ENCODE measurements at places on chromosomes 1 and 21. TPM values are rescaled to one million over a fixed set of nuclear protein-coding genes. Genes with fewer than 3 reads are reported as not detected.

The GPR25 gene
- not detected for total RNA-seq

DNA sequence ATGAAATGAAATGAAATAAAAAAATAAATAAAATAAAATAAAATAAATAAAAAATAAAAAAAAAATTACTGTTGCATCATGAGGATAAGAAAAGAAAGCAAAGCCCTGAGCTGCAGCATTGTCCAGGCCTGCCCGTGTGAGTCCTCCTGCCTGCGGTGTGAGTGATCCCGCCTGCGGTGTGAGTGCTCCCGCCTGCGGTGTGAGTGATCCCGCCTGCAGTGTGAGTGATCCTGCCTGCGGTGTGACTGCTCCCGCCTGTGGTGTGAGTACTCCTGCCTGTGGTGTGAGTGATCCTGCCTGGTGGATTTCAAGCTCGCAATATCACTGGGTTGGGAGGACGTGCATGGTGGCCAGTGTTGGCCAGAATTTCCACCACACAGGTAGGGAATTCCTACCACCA, 22.4 kb upstream of the PTTG1IP start:
- no peak overlapping the region for H3K27ac ChIP-seq
- H3K4me1 ChIP-seq: peaks cover 4% of the 10 kb centered on the region
- no peak for DNase-seq
- H3K36me3 ChIP-seq: no peaks in the 10 kb centered on the region

DNA sequence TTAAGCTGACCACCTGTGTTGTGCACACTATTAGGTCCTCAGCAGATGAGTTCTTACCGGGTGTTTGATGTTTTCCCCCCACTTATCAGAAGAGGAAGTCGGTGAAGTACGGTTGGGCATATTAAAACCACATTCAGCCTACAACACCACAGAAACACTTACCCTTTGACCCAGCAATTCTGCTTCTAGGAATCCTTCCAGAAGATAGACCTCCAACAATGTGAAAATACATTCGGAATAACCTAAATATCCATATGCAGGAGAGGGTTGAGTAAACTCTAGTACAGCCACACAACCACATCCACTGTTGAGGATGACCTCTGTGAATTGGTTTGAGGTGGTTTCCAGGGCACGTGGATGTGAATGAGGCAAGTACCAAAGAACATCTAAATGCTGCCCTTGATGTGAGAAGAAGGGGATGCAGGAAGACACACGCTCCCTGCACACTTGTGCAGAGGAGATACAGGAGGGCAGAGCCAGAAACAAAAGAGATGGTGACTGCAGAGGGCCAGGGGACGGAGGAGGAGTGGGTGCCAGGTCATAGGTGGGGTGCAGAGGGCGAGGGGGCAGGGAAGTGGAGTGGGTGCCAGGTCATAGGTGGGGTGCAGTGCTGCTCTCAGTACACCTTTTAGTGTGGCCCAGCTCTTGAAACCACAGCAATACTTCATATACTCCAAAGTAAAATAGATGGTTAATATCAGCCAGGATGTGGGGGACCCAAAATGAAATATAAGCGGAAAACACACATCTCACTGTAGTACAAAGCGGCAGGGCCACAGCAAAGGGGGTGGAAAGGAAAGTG, 12.8 kb downstream of the ADARB1 start:
- H3K27me3 ChIP-seq: no peaks in the 10 kb centered on the region
- no peak overlapping the region for H3K4me3 ChIP-seq
- peaks cover 5% of the 10 kb centered on the region for H3K36me3 ChIP-seq
- H3K4me1 ChIP-seq: peaks cover 15% of the 10 kb centered on the region
- no peak for DNase-seq

GRCh38 chr21:26126168-26126553, 44.4 kb downstream of the APP start:
- H3K4me3 ChIP-seq: no peak overlapping the region
- peaks cover 4% of the 10 kb centered on the region for H3K4me1 ChIP-seq
- H3K27ac ChIP-seq: no peak overlapping the region
- DNase-seq: no peak

The ST6GALNAC5 gene
- 2.8 TPM for total RNA-seq

GRCh38 chr1:234102583-234102982, 198.1 kb downstream of the SLC35F3 start:
- no peaks in the 10 kb centered on the region for H3K36me3 ChIP-seq
- DNase-seq: peak; percentile 93
- H3K4me1 ChIP-seq: peaks cover 14% of the 10 kb centered on the region
- H3K27me3 ChIP-seq: no peaks in the 10 kb centered on the region
- H3K27ac ChIP-seq: no peak overlapping the region
- H3K4me3 ChIP-seq: no peak overlapping the region

DNA sequence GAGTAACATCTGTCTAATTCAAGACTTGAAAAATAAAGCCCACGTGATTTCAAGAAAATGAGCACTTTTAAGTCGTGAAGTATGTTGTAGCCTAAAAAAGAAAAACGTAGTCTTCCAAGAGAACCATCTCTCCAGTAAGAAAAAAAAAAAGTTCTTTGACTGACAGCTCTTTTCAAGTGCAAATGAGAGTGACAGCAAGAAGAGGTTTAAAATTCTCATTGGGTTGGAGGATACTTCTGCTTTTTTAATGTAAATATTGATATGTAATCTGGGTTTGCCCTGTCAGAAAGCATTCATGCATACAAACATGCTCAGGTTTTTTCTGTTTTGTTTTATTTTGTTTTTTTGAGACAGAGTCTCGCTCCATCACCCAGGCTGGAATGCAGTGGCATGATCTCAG, 32.3 kb upstream of the PRDM2 start:
- H3K4me3 ChIP-seq: no peak overlapping the region
- no peaks in the 10 kb centered on the region for H3K27me3 ChIP-seq
- H3K27ac ChIP-seq: no peak overlapping the region
- no peaks in the 10 kb centered on the region for H3K4me1 ChIP-seq
- DNase-seq: no peak

- DNase-seq: peak; percentile 37
- H3K27me3 ChIP-seq: no peaks in the 10 kb centered on the region
- H3K27ac ChIP-seq: no peak overlapping the region
These were observed 35.6 kb upstream of the ERG start for GRCh38 chr21:38533887-38534286.

- no peaks in the 10 kb centered on the region for H3K36me3 ChIP-seq
- H3K4me1 ChIP-seq: no peaks in the 10 kb centered on the region
- DNase-seq: no peak
- H3K4me3 ChIP-seq: no peak overlapping the region
- H3K27ac ChIP-seq: no peak overlapping the region
These were observed 68.2 kb downstream of the IGSF21 start for GRCh38 chr1:18175530-18176377.

GRCh38 chr1:232403017-232403714, 226.8 kb downstream of the SIPA1L2 start:
- no peaks in the 10 kb centered on the region for H3K4me1 ChIP-seq
- no peaks in the 10 kb centered on the region for H3K27me3 ChIP-seq
- no peak overlapping the region for H3K4me3 ChIP-seq
- no peak for DNase-seq

The TACSTD2 gene
- 0.13 TPM for total RNA-seq

DNA sequence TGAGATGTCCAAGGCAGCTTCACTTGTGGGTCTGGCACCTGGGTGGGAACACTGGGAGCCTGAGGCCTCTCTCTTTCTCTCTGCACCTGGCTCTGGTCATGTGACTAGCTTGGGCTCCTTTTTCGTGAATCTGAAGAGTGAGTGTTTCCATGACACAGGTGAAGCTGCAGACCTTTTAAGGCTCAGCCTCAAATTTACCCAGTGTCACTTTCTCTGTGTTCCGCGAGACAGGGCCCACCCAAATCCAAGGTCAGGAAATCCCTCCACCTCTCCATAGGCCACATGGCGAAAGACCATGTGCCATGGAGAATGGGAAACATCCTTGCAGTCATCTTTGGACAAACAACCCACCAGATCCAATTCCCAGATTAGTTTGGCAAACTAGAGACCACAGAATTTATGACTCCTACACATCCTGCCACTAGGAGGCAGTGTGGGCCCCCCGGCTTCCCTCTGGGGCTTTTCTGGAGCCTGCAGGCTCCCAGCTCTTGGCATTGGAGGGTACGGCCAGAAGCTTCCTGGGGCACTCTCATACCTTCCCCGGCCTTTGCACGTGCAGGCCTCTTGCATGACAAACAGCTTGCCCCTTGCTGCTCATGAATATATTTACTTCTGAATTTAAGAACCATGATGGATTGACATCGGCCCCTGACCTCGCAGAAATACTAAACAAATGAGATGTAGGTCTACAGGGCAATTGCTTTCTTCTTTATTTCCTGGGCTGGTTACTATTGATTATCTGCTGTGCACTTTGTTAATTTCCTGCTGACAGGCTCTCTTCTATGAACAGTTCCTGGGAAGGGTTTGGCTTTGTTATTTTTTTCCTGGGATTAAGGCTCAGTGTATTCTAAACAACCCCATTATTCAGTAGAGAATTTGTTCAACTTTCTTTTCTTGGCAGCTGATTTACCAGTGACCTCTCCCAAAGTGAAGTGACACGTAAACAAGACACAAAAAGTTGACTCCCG, 180.7 kb downstream of the KAZN start:
- H3K4me1 ChIP-seq: no peaks in the 10 kb centered on the region
- H3K27ac ChIP-seq: no peak overlapping the region
- no peaks in the 10 kb centered on the region for H3K36me3 ChIP-seq
- no peak overlapping the region for H3K4me3 ChIP-seq

The ACKR1 gene
- 2.7 TPM for total RNA-seq

- peak; percentile 69 for DNase-seq
- no peak overlapping the region for H3K27ac ChIP-seq
- no peaks in the 10 kb centered on the region for H3K4me1 ChIP-seq
- H3K27me3 ChIP-seq: peaks cover 3% of the 10 kb centered on the region
- no peak overlapping the region for H3K4me3 ChIP-seq
These were observed 43.4 kb upstream of the MRPS6 start for GRCh38 chr21:34029743-34030528.

The FNDC10 gene
- 0.62 TPM for total RNA-seq

DNA sequence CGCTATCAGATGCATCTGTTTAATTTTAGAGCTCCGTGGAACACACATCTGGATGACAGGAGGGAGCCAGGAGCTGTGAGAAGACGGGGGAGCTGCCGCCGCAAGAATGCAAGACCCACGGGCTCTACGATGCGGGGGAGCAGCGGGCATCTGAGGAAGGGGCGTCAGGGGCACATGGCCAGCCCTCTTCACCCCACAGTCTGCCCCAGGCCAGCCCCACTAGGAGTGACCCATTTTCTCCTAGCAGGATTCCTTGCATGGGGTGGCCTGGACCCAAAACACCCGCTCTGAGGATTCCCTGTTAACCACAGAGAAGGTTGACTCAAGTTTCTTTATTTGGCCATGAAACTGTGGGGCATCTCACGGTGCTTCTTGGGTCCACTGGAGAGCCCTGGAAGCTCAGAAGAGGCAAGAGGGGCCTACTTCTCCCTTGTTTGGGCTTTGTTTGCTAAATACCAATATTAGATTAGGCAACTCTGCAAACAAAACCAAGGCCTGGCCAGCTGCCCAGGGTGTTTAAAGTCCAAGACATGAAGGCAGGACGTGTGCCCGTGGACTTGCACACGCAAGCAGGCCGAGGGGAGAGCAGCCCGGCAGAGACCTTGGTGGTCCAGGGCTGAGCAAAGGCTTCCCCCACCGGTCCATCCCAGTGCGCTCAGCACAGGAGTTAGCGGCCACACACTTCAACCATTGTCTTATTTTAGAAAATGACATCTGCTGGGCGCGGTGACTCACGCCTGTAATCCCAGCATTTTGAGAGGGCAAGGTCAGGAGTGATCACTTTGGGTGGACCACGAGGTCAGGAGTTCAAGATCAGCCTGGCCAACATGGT, 89.8 kb downstream of the DHRS3 start:
- H3K36me3 ChIP-seq: no peaks in the 10 kb centered on the region
- no peaks in the 10 kb centered on the region for H3K27me3 ChIP-seq
- peaks cover 6% of the 10 kb centered on the region for H3K4me1 ChIP-seq
- no peak overlapping the region for H3K27ac ChIP-seq
- H3K4me3 ChIP-seq: no peak overlapping the region
- no peak for DNase-seq

GRCh38 chr1:214192825-214193643, 87.9 kb upstream of the SMYD2 start:
- H3K27ac ChIP-seq: no peak overlapping the region
- no peaks in the 10 kb centered on the region for H3K36me3 ChIP-seq
- peaks cover 16% of the 10 kb centered on the region for H3K27me3 ChIP-seq
- no peaks in the 10 kb centered on the region for H3K4me1 ChIP-seq
- peak; percentile 18 for DNase-seq

DNA sequence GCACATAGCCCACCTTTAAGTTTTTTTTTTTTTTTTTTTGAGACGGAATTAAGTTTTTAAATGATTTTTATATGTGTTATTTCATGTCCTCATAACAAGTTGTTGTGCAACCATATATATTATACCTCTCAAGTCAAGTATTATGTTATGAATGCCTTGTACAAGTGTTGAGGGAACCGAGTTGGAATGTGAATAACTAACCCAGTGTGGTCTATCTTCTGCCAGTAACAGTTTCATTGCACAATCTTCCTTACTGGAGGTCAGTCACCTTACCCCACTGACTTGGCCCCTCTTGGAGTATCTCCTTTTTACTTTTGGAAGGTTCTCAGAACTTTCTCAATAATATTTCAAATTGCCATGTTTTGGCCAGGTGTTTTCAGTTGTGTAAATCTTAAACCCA, 201.9 kb downstream of the CACNA1E start:
- DNase-seq: no peak
- H3K4me3 ChIP-seq: no peak overlapping the region
- H3K36me3 ChIP-seq: no peaks in the 10 kb centered on the region
- H3K27me3 ChIP-seq: no peaks in the 10 kb centered on the region
- no peak overlapping the region for H3K27ac ChIP-seq

- no peak overlapping the region for H3K4me3 ChIP-seq
- H3K4me1 ChIP-seq: no peaks in the 10 kb centered on the region
- no peaks in the 10 kb centered on the region for H3K27me3 ChIP-seq
- H3K27ac ChIP-seq: no peak overlapping the region
These were observed 7.2 kb downstream of the GORAB start for GRCh38 chr1:170539154-170539553.

GRCh38 chr21:27953340-27954045, 986.6 kb upstream of the ADAMTS5 start:
- no peaks in the 10 kb centered on the region for H3K4me1 ChIP-seq
- no peak overlapping the region for H3K27ac ChIP-seq
- H3K36me3 ChIP-seq: no peaks in the 10 kb centered on the region
- H3K4me3 ChIP-seq: no peak overlapping the region

DNA sequence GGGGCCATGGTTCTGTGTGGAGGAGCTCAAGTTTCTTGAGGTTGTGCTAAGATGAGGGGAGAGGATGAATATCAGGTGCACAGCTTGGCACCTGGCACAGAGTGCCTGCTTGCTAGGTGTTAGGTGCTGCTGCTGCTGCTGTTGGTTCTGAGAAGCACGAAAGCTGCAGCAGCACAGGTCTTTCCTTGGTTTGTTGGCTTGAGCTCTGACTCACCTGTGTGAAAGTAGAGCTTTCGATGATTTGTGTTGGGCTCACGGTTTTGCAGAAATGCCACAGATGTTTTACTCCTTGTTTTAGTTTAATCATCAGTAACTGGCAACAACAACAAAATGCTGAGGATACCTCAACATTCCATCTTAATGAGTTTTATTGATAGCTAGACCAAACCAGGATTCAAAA, 221.6 kb downstream of the BRINP2 start:
- H3K4me3 ChIP-seq: no peak overlapping the region
- no peaks in the 10 kb centered on the region for H3K4me1 ChIP-seq
- DNase-seq: no peak
- no peaks in the 10 kb centered on the region for H3K27me3 ChIP-seq

GRCh38 chr1:224357626-224358124, 996 bp downstream of the CNIH4 start:
- H3K27ac ChIP-seq: peak overlapping the region; percentile 82
- H3K4me3 ChIP-seq: peak overlapping the region; percentile 84
- no peak for DNase-seq
- peaks cover 6% of the 10 kb centered on the region for H3K36me3 ChIP-seq
- no peaks in the 10 kb centered on the region for H3K27me3 ChIP-seq

- H3K4me3 ChIP-seq: no peak overlapping the region
- no peaks in the 10 kb centered on the region for H3K36me3 ChIP-seq
- H3K27me3 ChIP-seq: no peaks in the 10 kb centered on the region
- H3K4me1 ChIP-seq: no peaks in the 10 kb centered on the region
- H3K27ac ChIP-seq: no peak overlapping the region
These were observed 103.4 kb upstream of the ZNF678 start for GRCh38 chr1:227459977-227460376.
